ENCODE measurements at places on chromosomes 3 and 15.

DNA sequence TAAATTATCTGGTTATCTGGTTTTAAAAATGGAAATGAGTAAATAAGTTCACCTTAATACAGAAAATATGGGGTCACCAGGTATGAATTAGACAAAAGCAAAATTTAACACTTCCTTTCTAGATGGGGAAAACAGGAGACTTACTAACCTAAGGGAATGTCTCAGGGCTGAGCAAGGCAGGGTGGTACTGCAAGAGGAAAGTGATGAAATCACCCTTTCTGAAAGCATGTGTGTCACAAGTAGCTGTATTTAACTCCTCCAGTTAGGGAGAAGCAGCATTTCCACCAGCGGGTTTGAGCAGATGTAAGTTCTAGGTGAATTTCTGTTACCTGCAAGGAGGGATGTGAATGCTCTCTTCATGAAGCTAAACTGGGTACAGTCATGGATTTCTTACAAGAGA is 629.1 kb downstream of the MECOM start:
- no peak for DNase-seq

DNA sequence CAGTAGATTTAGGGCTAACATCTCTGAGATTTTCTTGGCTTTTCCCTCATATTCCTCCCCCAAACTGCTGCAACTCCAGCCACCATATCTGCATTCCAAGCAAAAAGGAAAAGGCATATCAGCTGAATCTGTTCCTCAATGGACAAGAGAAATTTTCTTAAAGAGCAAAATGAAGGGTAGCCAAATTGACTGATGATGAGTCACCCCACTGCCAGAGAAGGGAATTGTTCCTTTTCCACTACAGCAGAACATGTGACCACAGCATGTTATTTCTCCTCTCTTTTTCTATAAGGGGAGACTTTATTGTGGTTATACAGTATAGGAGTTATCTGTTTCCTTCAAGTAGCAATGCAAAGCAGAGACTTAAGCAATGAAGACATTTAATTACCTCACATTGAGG is 172.5 kb downstream of the MTHFS start:
- DNase-seq = peak; percentile 51

DNA sequence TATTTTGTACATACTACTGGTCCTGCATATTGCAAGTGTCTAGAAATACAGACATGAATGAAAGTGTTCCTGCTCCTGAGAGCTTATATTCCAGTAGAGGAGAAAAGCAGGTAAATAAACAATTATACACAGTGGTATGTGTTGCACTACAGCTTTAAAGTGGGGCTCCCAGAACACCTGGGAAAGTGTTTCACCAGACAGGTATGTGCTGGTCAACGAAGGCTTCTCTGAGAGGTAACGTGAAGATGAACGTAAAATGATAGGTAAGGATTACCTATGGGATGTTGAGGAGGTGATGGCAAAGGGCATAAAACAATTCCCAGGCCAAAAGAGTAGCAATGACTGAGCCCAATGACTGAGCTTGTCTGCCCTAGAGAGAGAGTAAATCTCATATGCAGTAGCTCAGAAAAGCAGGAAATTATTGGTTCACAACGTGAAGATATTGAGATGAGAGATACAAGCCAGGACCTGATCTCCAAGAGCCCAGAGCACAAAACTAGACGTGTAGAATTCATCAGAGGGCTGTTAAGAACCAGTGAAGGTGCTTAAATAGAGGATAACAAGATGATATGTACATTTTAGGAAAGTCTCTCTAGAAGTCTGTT is 459.1 kb upstream of the BCHE start:
- DNase-seq = no peak

- no peak for DNase-seq
Measured at GRCh38 chr3:56761023-56761422, 40.7 kb downstream of the ARHGEF3 start.

DNA sequence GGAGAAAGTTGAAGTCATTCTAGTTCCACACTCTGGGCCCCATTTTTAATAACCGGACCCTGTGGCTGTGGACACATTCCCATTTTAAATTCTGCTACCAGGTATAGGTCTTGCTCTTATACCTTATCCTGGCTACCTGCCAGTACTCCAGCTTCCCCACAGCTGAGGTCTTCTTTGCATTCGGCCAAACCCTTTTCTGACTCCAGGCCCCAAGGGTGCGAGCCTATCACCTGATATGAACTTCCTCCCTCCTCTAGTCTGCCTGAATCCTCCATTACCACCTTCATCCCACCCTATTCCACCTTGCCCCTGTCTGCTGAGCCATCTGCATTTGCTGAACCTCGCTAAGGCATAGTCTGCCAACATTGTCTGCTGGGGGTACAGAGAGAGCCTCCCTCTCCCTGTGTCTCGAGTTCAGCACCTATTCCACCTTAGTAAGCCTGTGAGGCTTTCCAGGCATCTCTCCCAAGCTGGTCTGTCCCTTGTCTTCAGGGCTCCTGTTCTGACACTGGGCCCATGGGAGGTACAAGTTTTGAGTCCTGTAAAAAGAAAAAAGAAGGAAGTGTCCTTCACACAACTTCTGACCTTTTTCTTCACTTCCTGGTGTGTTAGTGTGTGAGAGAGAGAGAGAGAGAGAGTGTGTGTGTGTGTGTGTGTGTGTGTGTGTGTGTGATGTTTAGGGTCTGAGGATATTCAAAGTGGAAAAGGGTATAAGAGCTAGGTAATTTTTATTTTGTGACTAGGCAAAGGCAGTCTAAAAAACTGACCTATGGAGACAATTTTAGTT is 27.0 kb downstream of the PDE8A start:
- no peak for DNase-seq

GRCh38 chr3:184040010-184040409 is 8.5 kb downstream of the HTR3D start:
- DNase-seq = no peak

DNA sequence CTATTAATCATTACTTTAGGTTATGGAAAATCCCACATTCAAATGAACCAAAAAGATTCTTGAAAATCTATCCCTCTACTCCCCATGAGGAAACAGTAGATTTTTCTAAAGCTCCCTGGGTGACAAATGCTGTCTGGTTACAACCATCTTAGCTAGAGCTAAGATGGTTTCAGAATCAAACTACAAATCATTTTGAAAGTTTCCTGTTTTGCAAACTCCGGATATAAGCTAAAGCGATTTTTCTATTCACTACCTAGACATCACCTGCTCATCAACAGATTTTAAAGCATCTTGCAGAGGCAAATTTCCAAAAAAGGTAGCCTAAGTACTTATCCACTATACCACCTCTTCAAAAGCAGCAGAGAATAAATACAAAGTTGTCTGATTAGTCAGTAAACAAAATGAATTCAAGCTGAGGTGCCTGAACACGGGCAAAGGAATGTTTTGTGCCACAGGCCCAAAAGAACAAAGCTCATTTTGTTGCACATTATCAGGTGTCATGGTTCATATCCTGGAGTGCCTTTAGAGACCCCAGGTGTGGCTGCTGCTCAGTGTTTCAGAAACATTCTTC is 204.9 kb downstream of the TNIK start:
- no peak for DNase-seq

DNA sequence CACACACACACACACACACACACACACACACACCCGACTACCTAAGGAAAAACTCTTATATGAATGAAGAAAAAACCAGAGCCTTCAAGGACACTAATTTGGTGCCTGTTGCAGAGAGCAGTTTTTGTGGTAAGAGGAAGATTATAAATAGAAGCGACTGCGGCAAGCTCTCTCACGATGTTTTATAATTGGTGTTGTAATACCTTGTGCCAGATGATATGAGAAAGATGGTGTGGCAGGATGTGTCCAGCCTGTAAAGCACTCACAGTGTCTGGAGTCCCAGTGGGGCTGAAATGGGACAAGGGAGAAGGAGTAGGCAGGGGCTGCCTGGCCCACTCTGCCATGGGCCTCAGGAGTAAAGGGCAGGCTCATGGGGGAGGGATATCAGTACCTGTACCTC is 839.9 kb downstream of the AGBL1 start:
- DNase-seq = no peak

DNA sequence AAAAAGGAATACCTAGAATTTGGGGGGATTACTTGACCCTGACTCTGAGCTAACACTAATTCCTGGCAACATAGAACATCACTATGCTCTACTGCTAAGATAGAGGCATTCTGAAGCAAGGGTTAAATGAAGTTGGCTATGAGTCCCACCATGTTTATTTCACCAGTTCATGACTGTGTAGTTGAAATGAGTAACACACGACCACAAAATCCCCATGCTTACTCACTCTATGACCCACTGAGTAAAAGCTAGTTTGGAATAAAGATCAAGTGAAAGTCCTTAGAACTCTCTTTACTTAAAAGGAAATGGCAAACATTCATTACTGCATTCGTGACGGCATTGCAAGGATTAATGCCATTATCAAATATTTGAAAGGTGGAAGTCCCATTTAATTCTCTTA is 47.4 kb downstream of the MRPL46 start:
- DNase-seq = no peak

DNA sequence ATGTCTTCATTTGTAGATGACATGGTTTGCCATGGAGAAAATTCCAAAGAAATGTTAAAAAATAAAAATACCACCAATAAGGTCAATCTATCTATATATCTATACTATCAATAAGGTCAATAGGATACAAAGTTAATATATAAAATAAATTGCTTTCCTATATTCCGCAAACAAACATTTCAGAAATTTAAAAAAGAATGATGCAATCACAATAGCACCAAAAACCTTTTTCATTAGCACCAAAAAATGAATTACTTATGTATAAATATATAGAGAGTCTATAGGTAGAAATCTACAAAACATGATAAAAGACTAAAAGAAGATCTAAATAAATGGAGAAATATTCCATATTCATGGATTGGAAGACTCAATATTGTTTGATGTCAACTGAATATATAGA is 22.8 kb upstream of the GOLGA8A start:
- no peak for DNase-seq

GRCh38 chr3:11211531-11212298 is 57.4 kb downstream of the HRH1 start:
- DNase-seq = no peak

- DNase-seq = no peak
Measured at GRCh38 chr15:64156652-64157331, 5.3 kb downstream of the SNX22 start.

GRCh38 chr3:2154621-2155020 is 56.0 kb downstream of the CNTN4 start:
- no peak for DNase-seq

DNA sequence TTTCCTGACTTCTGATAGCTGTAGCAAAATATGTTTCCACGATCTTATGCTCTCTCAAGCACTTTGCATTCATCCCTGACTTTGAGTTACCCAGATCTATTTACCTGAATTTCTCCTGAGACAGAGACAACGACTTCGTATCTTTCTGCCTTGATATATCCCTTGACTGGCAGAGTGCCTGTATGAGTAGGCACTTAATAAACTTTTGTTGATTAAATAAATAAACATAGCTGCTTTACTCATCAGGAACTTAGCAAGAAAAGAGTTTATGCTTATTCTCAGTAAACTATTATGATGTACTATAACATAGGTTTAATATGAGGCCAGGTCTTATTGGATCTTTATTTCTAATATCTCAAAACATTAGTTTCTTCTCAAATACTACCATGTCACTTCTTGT is 85.6 kb upstream of the PHLDB2 start:
- no peak for DNase-seq

GRCh38 chr3:48662145-48662752 is 437 bp downstream of the CELSR3 start:
- DNase-seq = no peak

DNA sequence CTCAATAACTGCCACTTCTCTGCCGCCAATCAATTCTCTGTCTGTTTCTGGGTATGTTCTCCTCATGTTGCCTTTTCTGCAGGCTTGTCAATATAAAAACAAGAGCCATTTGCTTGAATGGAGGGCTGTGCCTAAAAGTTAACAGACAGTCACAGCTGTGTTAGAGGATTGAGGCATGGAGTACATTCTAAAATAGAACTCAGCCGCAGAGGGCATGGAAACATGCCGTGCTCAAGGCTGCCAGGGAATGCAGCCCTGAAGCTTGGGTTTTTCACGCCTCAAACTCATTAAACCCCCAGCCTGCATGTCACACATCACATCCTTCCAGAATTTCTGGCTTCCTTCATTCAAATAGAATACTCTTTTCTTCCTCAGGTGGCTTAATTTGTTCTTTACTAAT is 166.6 kb downstream of the TPRG1 start:
- peak; percentile 5 for DNase-seq

DNA sequence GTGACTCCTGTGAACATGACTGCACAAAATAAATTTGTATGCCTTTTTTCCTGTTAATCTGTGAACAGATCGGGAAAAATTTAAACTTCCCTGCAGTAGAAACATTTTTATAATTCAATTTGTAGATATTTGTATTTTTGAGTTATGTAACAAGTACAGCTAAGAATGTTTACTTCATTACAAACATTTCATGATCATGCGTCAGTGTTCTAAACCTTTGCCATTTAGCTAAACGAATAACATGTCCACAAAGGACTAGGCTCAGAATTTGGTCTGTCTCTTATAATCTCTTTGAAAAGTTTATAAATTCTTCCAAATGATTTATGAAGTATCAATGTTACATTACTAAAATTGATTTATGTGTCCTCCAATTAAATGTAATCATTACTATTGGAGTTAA is 17.3 kb upstream of the CRYBG3 start:
- DNase-seq = no peak

DNA sequence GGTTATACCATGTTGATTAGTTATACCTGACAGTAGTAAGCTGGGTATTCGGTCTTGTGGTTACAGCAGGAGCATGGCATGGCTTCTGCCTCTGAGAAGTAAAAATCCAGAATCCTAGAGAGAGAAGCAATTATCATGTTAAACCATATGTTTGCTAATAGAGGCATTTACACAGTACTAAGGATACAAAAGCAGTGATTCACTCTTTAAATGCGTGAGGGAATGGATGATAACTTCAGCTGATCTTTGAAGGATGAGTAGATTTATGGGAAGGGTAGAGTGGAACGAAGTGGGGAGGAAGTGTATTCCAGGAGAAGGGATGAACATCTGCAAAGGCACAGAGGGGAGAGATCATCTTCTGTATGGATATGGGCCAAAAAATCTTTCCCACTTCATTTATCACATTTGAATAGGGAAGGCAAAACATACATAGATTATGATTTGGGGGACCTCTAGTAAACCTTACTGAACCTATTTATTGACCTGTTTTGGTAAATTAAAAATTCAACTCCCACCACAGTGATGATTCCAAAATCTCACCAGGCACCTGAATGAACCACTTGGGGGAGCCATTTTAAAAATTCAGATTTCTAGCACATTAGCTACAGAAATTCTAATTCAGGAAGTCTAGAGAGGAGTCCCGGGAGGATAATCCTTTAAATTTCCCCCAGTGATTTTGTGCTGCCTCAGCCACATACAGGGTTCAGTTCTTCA is 35.1 kb downstream of the IGSF10 start:
- no peak for DNase-seq

DNA sequence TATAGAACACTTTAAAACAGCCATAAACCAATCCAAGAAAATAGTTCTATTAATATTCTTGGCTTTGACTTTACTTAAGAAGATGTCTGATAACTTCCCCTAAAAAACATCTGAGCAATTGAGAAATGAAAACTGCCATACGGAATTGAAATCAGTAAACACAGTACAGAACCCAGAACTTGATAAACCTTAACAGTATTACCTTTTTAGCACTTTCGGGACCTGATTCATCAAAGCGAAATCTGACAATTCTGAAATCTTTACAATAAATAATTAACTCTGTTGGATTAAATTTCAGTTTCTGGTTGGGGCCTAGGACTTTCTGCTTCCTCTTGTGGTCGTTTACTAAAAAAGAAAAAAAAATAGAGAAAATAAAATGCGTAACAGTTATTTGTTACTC is 17.3 kb downstream of the MTMR10 start:
- no peak for DNase-seq
